Stomach (tissue), 19 donors: ENCODE measurements at places on chromosomes 11 and 22. TPM values are rescaled to one million over a fixed set of nuclear protein-coding genes. Genes with fewer than 3 reads are reported as not detected.

- H3K4me1 ChIP-seq, result no peaks in the 10 kb centered on the region
- H3K27ac ChIP-seq, result no peak overlapping the region
- H3K4me3 ChIP-seq, result no peak overlapping the region
- no peaks in the 10 kb centered on the region for H3K36me3 ChIP-seq
- peaks cover 18% of the 10 kb centered on the region for H3K27me3 ChIP-seq
Measured at GRCh38 chr11:75450236-75450635, 17.2 kb upstream of the KLHL35 start.

The ZNF214 gene
- not detected for total RNA-seq

The MGAT3 gene
- total RNA-seq, result 3.9 TPM

- H3K36me3 ChIP-seq, result peaks cover 62% of the 10 kb centered on the region
- H3K27ac ChIP-seq, result peak overlapping the region; percentile 95
- H3K4me3 ChIP-seq, result peak overlapping the region; percentile 48
- H3K4me1 ChIP-seq, result peaks cover 82% of the 10 kb centered on the region
- no peak for DNase-seq
- no peaks in the 10 kb centered on the region for H3K27me3 ChIP-seq
Measured at GRCh38 chr11:57310630-57311086, 14.1 kb downstream of the TNKS1BP1 start.

DNA sequence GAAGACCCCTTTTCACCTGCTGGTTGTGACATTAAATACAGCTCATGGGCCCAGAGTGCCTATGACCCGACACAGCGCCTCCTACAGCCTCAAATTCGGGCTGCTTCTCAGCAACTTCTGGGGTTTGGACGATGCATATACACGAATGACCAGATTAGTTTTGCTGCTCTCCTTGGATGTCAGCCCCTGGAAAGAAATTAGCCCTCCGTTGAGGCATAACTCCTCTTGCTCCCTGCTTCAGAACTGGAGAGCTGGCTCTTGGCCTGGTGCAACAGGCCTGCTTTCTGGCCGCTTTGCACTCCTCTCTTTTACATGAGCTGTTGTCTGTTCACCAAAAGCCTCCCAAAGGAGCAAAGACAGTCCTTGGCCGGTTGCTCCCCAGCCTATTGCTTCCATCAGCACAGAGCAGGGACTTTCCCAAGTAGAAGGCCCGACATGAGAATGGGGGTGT, 3.3 kb downstream of the TECTA start:
- H3K4me1 ChIP-seq, result peaks cover 10% of the 10 kb centered on the region
- no peaks in the 10 kb centered on the region for H3K36me3 ChIP-seq
- H3K27ac ChIP-seq, result no peak overlapping the region
- H3K27me3 ChIP-seq, result no peaks in the 10 kb centered on the region

- no peak overlapping the region for H3K27ac ChIP-seq
- no peaks in the 10 kb centered on the region for H3K27me3 ChIP-seq
- H3K4me1 ChIP-seq, result peaks cover 55% of the 10 kb centered on the region
- H3K4me3 ChIP-seq, result no peak overlapping the region
- no peak for DNase-seq
Measured at GRCh38 chr11:35214792-35215193, 75.8 kb downstream of the CD44 start.

GRCh38 chr11:57406337-57406904, 16.0 kb upstream of the PRG2 start:
- no peak overlapping the region for H3K27ac ChIP-seq
- H3K36me3 ChIP-seq, result peaks cover 25% of the 10 kb centered on the region
- H3K4me3 ChIP-seq, result no peak overlapping the region
- H3K4me1 ChIP-seq, result peaks cover 18% of the 10 kb centered on the region
- DNase-seq, result no peak

GRCh38 chr22:25651332-25652085, 87.0 kb downstream of the GRK3 start:
- H3K36me3 ChIP-seq, result no peaks in the 10 kb centered on the region
- H3K4me3 ChIP-seq, result no peak overlapping the region
- H3K27ac ChIP-seq, result no peak overlapping the region
- DNase-seq, result no peak

DNA sequence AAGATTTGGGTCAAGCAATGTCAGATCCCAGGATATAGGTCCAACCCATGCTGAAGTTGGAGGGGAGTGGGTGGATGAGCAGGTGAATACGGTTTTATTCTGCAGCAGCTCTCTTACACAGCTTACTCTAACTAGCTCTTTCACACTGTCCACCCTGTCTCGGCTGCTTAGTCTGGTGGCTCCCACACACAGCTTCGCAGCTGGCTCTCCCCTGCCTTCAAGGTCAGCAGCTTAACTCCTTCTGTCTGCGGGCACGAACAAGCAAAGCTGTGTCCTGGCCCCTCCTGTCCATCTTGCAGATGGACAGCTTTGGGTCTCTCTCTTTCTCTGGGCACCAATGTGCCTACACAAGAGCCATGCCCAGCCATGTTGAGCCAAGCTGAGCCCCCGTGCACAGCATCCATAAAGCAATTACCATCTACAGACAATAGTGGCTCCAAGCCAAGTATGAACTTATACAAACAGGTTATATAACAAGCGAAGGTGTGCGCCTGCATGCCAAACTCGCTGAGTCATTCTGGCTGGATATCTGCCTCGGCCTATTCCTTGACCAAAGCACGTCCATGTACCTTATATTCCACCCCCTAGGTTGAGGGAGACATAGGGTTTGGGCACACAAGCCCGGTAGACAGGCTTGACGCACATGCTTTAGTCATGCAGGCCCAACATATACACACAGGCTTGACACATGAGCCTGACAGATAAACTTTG, 1307.8 kb upstream of the RAG2 start:
- H3K4me1 ChIP-seq, result no peaks in the 10 kb centered on the region
- H3K27me3 ChIP-seq, result no peaks in the 10 kb centered on the region
- no peak overlapping the region for H3K27ac ChIP-seq
- H3K4me3 ChIP-seq, result no peak overlapping the region
- DNase-seq, result no peak

DNA sequence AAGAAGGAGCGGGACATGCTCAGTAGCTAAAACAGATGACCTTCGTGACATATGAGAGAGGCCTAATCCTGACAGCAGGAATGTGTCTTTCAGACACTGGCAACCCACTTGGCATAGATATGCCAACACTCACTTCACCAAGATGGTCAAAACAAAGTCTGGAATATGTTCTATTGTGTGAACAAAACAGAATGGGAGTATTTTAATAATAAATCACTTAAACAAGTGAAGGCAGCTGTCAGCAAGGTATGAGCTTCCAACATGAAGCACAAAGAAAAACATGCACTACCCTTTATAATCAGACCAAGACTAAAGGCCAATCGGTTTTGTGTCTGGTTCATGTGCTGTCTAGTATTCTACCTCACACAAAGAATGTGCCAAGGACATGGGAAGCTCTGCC, 23.1 kb downstream of the CCDC34 start:
- H3K36me3 ChIP-seq, result no peaks in the 10 kb centered on the region
- H3K4me3 ChIP-seq, result no peak overlapping the region
- no peaks in the 10 kb centered on the region for H3K27me3 ChIP-seq
- no peak overlapping the region for H3K27ac ChIP-seq
- H3K4me1 ChIP-seq, result no peaks in the 10 kb centered on the region

DNA sequence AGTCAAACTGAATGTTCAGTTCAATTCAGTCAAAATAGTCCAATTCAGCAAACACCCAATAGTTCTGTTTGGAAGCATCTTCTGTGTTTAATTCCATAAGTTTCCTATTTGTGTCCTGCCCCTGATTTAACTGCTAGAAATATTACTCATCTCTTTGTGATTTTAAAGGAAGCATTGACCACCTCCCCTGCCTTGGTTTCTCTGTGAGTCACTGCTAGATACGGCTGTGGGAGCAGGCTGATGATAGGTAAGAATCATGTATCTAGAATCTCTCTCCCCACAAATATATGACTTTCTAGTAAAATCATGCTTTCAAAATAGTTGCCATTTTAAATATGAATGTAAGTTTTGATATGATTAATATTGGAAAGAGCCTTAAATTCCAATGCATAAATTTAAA, 888.5 kb downstream of the NTM start:
- no peak for DNase-seq
- no peaks in the 10 kb centered on the region for H3K27me3 ChIP-seq
- H3K27ac ChIP-seq, result no peak overlapping the region
- H3K4me1 ChIP-seq, result no peaks in the 10 kb centered on the region
- no peaks in the 10 kb centered on the region for H3K36me3 ChIP-seq

DNA sequence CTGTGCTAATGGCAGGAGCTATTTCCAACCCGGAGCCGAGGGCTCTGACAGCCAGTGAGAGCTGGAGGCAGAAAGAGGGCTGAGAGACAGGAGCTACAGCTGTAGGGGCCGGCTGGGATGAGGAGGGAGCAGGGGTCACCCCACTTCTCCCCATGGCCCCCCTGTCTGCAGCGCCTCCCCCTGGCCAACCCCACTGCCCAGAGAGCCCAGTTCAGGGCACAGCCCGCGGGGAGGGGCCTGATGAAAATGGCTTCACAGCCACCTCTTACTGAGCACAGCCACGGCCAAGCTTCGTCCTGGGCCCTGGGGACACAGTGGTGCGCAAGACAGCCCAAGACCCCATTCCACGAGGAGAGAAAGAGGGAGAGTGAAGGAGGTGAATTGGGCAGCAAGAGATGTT, 27.9 kb downstream of the RPL3 start:
- H3K27me3 ChIP-seq, result no peaks in the 10 kb centered on the region
- no peaks in the 10 kb centered on the region for H3K36me3 ChIP-seq
- no peak for DNase-seq
- peak overlapping the region; percentile 85 for H3K27ac ChIP-seq
- H3K4me1 ChIP-seq, result peaks cover 38% of the 10 kb centered on the region

- no peaks in the 10 kb centered on the region for H3K36me3 ChIP-seq
- H3K4me1 ChIP-seq, result peaks cover 51% of the 10 kb centered on the region
- no peak overlapping the region for H3K27ac ChIP-seq
- H3K4me3 ChIP-seq, result peak overlapping the region; percentile 85
- DNase-seq, result no peak
- no peaks in the 10 kb centered on the region for H3K27me3 ChIP-seq
Measured at GRCh38 chr11:119726585-119727522, 2.1 kb downstream of the NECTIN1 start.

DNA sequence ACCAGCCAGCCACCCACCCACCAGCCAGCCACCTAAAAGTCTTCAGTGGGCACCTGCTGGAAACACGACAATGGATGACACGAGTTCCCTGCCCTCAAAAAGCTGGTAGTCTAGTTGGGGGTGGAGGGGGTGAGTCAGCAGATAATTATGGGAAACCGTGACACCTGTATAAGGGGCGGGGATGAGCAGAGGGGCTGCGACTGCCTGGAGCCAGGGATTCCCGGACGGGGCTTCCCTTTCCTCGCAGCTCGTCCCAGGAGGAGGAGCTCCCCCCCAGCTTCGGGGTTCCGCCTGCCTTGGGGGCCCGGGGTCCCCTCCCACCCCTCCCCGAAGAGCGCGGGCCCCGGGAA, 2.3 kb upstream of the RTN4RL2 start:
- no peaks in the 10 kb centered on the region for H3K36me3 ChIP-seq
- H3K4me3 ChIP-seq, result peak overlapping the region; percentile 57
- H3K27ac ChIP-seq, result no peak overlapping the region
- peaks cover 4% of the 10 kb centered on the region for H3K27me3 ChIP-seq
- DNase-seq, result no peak
- peaks cover 44% of the 10 kb centered on the region for H3K4me1 ChIP-seq

GRCh38 chr22:20299746-20300136, 20.1 kb downstream of the DGCR6L start:
- H3K27me3 ChIP-seq, result peaks cover 10% of the 10 kb centered on the region
- no peak overlapping the region for H3K27ac ChIP-seq
- H3K36me3 ChIP-seq, result no peaks in the 10 kb centered on the region
- no peaks in the 10 kb centered on the region for H3K4me1 ChIP-seq

DNA sequence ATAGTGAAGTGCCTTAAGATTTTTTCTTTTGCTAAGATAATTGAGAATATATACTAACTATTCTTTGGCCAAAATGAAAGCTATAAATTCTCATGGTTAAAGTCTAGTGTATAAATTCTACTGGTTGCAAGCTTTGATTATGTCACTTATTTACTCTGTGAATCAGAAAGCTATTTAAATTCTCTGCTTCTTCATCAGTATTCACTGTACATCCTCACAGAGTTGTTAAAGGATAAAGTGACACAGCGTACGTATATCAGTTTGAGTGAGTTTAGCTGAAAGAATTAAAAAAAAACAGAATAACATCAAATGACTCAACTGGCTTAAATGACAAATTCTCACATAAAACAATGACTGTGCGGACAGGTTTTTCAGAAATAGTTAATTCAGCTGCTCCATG, 453.1 kb downstream of the NELL1 start:
- H3K4me1 ChIP-seq, result no peaks in the 10 kb centered on the region
- no peak for DNase-seq
- no peak overlapping the region for H3K27ac ChIP-seq
- H3K36me3 ChIP-seq, result no peaks in the 10 kb centered on the region
- H3K4me3 ChIP-seq, result no peak overlapping the region
- H3K27me3 ChIP-seq, result no peaks in the 10 kb centered on the region

GRCh38 chr22:31579835-31580242, 82.2 kb downstream of the PISD start:
- no peaks in the 10 kb centered on the region for H3K27me3 ChIP-seq
- no peak for DNase-seq
- no peak overlapping the region for H3K27ac ChIP-seq
- peaks cover 65% of the 10 kb centered on the region for H3K36me3 ChIP-seq
- no peaks in the 10 kb centered on the region for H3K4me1 ChIP-seq

DNA sequence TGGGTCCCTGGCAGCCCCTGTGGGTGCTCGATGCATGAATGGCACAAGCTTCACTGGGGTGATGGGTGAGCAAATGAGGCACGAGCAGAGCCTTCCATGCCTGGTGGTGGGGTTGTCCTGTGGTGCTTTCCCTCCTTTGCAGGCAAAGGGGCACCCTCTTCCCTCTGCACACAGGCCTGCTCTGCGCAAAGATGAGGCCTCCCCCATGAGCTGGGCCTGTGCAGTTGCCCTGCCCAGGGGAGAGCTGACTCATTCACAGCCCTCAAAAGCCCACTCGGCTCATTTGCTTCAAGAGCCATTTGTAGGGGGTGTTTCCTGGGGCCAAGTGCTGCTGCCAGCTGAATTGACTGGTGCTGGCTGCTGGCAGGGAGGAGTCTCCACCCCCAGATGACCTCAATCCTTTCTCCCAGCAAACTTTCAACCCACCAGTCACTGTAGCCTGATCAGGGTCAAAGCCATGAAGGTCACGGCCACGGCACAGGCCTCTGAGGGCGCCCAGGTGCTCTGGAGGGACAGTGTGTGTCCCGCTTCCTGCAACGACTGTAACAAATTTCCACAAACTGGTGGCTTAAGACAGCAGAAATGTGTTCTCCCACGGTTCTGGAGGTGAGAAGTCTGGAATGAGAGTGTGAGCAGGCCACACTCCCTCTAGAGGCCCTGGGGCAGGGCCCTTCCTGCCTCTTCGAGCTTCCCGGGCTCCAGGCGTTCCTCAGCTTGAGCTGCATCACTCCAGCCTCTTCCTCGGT, 48.8 kb upstream of the ANO1 start:
- H3K36me3 ChIP-seq, result no peaks in the 10 kb centered on the region
- no peak overlapping the region for H3K4me3 ChIP-seq
- no peaks in the 10 kb centered on the region for H3K27me3 ChIP-seq
- H3K27ac ChIP-seq, result no peak overlapping the region
- H3K4me1 ChIP-seq, result no peaks in the 10 kb centered on the region

DNA sequence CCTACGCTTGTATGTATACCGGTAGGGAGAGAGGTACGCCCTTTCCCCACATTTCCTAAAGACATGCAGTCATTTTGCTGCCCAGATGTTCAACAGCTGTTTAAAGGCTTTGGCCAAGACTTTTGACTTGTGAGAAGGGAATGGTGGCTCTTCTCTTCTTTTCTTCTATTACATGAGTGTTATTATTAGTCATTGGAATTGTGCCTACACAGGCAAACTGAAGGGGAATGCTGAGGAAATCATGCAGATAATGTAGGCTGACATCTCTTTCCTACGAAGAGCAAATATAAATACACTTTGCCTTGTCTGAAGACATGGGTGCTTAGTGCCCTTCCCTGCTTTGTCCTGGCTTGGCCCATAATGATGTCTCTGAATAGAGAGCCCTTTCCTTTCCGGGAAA, 194.3 kb upstream of the NARS2 start:
- no peak for DNase-seq
- H3K27ac ChIP-seq, result no peak overlapping the region
- H3K4me1 ChIP-seq, result no peaks in the 10 kb centered on the region
- H3K4me3 ChIP-seq, result no peak overlapping the region
- H3K36me3 ChIP-seq, result no peaks in the 10 kb centered on the region
